Eye (tissue), 1 donor: ENCODE measurements at places on chromosomes 11 and 22.
A peak's percentile ranks its signal among the peaks of the same experiment; 100 is the strongest.

DNA sequence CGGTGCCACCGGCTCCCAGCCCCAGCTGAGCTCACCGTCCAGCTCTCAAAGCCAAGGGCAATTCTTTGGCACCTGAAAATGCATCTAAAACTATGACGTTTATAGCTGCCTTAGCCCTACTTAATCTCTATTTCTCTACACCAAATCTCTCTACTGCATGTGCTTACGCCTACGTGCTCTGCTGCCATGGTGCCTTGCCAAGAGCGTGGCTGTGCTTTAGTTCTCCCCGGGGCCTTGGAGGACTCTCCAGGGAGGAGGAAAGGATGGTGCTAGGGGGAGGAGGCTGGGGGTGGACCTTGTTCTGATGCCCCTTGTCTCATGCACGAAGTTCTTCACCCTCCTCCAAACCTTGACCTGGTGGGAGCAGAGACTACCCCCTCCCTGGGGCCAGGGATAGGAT is 9.0 kb upstream of the BID start:
- DNase-seq = no peak

DNA sequence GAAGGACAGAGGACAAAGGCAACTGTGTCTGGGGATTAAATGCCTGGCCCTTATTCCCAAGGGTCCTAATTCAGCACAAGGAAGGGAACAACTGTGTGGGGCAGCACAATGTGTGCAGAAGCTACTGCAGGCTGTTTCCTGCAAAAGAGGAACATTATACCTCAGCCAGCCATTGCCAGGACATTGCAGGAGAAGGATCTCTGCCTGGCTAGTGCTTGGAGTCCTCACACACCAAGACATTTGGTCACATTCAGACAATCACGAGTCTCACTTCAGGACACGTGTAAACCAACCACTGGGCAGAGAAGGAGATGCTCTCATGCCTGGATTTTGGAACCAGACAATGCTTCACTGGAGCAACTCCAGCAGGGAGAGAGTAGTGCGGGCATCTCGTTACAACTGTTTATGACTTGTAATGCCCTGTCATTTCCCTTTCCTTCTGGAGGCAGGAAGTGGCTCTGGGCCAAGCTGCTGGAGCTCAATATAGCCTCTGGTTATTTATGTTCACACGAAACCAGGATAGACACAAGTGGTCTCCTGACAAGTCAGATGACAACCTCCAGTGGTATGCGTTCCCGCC is 23.9 kb upstream of the ZC3H12C start:
- DNase-seq = no peak

DNA sequence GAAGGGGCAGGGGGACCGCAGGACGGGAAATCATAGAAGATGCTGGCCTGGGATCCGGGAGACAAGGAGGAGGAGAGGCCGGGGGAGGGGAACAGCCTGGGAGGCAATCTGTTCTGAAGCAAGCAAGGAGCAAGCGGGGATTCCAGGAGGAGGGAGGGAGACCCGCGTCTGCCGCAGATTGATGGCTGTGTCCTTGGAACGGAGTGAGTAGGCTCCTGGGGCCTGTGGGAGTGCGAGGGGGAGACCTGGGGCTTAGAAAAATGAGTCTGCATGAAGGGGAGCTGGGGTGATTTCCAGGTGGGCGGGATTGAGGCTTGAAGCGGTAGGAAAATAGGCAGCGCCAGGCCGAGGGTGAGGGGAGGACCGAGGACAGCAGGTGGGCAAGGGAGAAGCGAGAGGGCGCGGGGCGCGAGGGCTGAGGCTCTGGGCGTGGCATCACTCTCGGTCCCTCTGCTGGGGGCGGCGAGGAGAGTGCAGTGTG is 1.6 kb upstream of the LRRC55 start:
- DNase-seq = peak; percentile 82

GRCh38 chr11:2474059-2474901 is 29.5 kb downstream of the KCNQ1 start:
- DNase-seq = peak; percentile 74

- DNase-seq = peak; percentile 97
Observed at GRCh38 chr11:77047007-77047927, 13.1 kb downstream of the B3GNT6 start.

- DNase-seq = no peak
Observed at GRCh38 chr11:102608699-102609098, 16.4 kb downstream of the MMP20 start.

DNA sequence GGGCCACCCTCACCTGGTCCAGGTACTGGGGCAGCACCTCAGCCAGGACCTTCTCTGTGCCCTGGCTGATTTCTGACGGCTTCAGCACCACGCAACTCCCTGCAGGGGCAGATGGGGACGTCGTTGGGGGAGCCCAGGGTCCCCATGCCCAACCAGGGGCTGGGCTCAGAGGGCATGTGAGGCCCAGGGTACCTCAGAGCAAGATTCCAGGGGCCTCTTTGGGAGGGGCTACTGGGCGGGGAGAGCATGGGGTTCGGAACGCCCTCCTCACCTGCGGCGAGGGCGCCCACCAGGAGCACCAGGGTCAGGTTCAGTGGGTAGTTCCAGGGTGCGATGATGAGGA is 8.1 kb downstream of the ALDH3B2 start:
- no peak for DNase-seq

- DNase-seq = no peak
Observed at GRCh38 chr22:35977136-35977535, 51.5 kb downstream of the RBFOX2 start.

DNA sequence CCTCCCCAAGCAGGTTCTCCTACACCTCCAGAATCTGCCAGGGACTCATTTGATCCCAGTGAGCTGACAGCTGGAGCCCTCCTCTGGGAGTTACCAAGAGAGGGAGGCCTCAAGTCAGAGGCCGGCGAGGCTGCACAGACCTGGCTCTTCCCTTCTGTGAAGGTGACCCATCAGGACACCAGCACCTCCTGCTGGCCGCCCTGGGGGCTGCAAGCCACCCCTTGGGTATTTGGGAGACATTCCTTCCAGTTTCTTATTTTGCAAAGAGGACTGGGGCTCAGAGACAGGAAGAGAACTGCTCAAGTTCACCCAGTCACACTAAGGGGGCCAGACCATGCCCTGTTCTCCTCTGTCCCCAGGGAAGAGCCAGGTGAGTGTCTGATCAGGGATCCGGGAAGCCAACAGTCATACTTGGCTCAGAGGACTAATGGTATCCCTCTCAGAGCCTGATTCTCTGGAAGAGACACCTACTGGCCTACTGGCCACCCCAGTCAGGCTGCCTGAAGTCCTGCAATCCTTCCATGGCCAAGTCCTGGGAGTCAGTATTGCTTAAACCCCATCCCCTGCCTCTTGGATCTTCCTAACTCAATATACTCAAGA is 40.5 kb upstream of the RIC3 start:
- no peak for DNase-seq

DNA sequence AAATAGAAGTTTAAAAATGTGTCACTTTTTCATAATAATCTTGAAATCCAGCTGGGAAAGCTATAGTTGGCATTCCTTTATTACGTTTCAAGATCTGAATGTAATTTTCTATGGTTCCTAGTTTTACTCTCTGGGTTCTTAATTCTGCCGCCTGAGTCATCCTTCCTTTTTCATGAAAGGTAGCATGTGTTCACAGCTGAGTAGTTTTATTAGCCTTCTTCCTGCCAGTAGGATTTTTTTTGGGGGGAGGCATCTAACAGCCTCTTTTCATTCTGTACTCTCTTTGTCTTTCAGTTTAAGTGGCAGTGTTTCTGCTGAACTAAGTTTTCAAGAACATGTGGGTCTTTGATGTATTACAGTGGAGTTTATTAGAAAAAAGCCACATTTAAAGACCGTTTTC is 36.5 kb downstream of the OR2AG2 start:
- DNase-seq = no peak

DNA sequence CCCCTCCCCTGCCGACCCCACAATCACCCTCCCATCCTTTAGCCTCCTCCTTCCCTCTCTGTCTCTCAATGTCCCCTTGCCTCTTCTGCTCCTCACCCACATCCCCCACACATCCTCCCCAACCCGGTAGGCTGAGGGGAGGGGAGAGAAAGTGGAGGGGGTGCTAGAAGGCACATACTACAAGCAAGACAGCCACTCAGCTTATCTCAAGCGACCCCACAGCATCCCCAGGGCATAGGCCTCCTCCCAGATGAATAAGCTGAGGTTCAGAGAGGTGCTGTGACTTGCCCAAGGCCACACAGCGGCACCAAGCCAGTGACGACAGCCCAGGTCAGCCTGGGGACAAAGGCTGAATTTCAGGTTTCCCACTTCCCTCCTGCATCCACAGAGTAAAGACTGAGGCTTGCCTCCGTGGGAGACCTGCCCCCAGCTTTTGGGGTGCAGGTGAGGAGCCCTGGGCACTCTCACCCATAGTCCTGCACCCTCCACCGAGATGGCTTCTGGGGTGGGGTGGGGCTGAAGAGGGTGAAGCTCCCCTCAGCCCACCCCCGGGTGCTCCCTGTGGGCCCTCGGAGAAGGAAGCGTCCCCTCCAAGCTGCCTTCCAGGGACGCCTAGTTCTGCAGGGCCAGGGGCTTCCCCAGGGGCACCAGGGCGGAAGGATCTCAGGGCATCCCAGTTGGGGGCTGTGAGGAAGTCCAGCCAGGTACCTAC is 511 bp downstream of the RAC2 start:
- DNase-seq = no peak

DNA sequence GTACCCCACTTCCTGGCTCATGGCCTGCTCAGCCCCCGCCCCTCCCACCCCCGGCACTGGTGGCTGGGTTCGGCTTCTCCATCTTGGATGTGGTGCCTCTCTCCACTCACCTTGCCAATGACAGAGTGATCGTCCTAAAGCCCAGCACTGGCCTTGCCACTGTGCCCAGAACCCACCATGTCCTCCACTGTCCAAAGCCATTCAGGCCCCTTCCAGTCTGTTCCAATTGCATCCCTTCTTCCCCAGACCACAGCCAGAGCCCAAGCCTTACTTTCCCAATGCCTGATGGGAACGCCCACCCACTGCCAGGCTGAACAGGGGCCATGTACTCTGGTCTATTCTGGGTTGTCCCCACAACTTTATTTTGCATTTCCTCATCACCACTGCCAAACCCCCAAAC is 625.8 kb upstream of the B3GAT1 start:
- DNase-seq = no peak

DNA sequence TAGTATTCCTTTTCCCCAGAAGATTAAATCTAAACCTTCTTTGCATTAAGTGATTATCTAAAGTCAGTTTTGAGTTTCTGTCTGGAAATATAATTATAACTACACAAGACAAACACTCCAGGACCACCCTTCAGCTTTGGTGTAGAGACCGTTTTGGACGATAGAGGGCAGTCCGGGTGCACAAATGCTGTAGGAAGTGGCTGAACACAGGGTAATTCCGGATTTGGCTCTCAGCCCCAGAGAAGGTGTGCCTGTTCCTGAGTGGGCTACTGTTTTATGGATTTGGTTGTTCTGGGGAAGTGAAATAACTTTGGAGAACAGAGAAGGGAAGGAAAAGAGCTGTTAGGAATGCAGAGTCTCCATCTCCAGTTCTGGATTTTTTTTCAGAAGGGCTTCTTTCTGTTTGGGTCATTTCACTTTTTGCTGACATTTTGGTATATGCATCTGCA is 14.8 kb downstream of the EXT2 start:
- DNase-seq = peak; percentile 77

GRCh38 chr22:17678817-17679385 is 40.3 kb downstream of the BCL2L13 start:
- DNase-seq = no peak
